ENCODE measurements at places on chromosomes 2 and 18. TPM values are rescaled to one million over a fixed set of nuclear protein-coding genes. Genes with fewer than 3 reads are reported as not detected.

Gene C2orf66
- 0.55 TPM for total RNA-seq

Gene SDC1
- 33.8 TPM for total RNA-seq

Gene SMPD4
- total RNA-seq, result 35.3 TPM

Gene LIPT1
- total RNA-seq, result 11.1 TPM

Gene IL1A
- total RNA-seq, result not detected

Gene IL18R1
- 1.6 TPM for total RNA-seq

Gene TMEFF2
- total RNA-seq, result 12.6 TPM

Gene EML4
- total RNA-seq, result 155 TPM

Gene TOGARAM2
- 0.55 TPM for total RNA-seq

Gene UPP2
- 0.33 TPM for total RNA-seq

Gene MALL
- 10.9 TPM for total RNA-seq

Gene CABYR
- 7.0 TPM for total RNA-seq

Gene GCFC2
- total RNA-seq, result 39.9 TPM
